ENCODE measurements at places on chromosomes 16 and 17.

- DNase-seq = no peak
These were observed 2.7 kb downstream of the LITAF start for GRCh38 chr16:11583889-11584565.

DNA sequence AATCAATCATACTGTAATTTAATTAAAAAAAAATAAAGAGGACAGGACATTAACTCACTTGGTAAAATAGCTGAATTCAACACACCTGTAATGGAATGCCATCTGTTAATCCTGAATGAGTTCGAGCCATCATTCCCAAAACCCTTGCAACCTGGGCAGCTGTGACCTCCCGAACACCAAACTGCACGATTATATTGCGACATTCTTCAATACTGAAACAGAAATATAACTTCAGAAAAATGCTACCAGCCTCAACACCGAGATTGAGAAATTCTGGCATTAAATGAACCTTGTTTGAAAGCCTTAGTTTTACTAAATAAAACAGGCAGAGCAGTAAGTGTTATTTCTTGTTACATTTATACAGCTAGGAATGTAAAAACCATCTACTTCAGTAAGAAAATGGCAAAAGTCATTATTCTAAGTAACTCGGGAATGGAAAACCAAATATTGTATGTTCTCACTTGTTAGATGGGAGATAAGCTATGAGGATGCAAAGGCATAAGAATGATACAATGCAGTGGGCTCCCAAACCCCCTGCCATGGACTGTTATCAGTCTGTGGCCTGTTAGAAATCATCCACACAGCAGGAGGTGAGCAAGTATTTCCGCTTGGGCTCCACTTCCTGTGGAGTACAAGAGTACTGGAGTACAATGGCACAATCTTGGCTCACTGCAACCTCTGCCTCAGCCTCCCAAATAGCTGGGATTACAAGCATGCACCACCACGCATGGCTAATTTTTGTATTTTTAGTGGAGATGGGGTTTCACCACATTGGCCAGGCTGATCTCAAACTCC lies 46.5 kb downstream of the CNOT1 start:
- no peak for DNase-seq

GRCh38 chr17:10105513-10106001 lies 92.8 kb downstream of the GAS7 start:
- no peak for DNase-seq

DNA sequence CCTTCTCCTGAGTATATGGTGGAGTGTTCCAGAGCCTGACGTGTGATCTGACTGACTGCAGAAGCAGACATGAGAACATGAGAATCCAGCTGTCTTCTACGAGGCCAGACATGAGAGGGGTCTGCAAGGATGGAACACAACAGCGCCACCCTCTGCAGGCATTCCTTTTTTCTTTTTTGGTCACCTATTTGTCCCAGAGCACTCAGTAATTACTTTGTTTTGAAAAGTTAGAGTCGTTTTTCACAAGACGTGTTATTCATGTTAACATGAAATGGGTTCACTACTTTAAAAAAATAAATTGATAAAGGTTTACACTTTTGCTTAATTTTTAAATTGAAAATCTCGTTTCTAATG lies 43.8 kb upstream of the ATP2A3 start:
- DNase-seq = no peak

DNA sequence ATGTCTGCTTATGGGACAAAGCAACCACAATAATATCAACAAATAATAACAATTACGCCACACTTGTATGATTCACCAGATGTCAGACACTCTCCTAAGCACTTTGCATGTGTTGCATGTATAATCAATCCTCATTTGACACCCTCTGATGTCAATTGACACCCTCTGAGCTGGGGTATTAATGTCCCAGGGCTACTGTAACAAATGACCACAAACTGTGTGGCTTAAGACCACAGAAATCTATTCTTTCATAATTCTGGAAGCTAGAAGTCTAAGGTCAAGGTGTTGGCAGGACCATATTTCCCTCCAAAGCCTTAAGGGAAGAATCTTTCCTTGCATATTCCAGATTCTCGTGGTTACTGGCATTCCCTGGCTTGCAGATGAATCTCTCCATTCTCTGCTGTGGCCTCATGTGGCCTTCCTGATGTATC lies 112.7 kb downstream of the NPIPB5 start:
- DNase-seq = no peak
